ENCODE measurements at places on chromosomes 7 and 10.
A peak's percentile ranks its signal among the peaks of the same experiment; 100 is the strongest.

DNA sequence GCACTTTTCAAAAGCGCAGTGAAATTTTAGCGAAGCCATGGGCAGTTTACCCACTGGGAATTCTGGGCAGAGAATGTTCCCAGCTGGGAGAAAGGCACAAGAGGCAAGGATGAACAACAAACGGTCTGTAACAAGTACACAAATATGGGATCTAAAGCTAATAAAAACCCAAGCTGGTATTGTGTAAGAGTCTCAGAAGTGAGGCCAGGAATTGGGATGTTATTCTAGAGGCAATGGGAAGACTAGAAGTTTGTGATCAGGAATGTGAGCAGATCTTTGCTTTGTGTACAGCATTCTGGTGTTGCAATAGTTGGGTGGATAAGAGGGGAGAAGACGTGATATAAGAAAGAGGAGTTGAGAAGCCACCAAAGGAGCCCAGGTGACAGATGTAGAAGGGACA, 15.0 kb downstream of the FZD9 start:
- no peak for DNase-seq

DNA sequence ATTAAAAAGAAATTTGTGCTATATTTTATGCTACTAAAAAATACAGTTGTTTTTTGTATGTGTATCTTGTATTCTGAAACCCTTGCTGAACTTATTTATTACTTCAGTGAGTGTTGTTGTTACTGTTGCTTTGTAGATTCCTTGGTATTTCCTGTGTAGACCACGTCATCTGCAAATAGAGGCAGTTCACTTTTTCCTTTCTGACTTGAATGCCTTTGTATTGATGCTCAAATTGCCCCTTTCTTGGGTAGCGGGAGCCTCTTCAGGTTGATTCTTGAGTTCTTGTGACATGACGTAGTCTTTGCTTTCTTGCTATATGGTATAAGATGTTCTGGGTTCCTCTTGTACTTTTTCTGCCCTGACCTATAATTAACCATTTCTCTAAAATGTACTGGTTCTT, 504.1 kb downstream of the SDK1 start:
- DNase-seq = no peak

GRCh38 chr10:4334871-4335270, 491.1 kb upstream of the AKR1E2 start:
- no peak for DNase-seq

- no peak for DNase-seq
These were observed 30.5 kb downstream of the ARMC3 start for GRCh38 chr10:22958338-22958737.

DNA sequence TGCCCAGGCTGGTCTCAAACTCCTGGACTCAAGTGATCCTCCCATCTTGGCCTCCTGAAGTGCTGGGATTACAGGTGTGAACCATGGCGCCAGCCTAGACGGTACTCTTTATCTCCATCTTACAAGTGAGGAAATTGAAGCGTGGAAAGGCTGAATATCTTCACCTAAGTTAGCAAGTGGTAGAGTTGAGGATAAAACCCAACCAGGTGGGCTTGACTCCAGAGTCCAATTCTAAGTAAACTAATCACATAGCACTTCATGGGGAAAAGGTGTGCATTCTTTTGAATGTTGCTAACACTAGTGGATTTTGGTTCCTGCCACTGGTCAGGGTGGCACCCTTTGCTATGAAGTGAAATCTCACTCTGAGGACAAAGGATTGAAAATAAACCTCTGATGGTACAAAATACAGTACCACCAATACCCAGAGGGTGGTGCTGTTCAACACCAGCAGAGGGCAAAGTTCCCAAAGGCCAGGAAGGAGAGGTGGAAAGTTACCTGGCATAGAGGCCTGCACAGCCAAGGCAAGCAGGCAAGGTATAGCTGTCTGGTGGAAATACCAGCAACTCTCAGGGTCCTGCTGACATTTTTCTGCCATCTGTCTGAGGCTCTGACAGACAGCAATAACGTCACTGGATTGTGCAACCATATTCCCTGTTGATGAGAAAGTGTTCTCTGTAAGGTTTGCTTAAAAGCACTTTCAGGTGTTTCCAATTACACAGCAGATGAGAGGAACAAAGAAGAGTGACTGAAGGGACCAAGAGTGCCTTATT, 17.6 kb downstream of the ZDHHC16 start:
- DNase-seq = peak; percentile 42

All from effector memory CD8-positive, alpha-beta T cell (primary cell).